NCI-H526 (cell line): ENCODE measurements at places on chromosomes 13 and 19.

DNA sequence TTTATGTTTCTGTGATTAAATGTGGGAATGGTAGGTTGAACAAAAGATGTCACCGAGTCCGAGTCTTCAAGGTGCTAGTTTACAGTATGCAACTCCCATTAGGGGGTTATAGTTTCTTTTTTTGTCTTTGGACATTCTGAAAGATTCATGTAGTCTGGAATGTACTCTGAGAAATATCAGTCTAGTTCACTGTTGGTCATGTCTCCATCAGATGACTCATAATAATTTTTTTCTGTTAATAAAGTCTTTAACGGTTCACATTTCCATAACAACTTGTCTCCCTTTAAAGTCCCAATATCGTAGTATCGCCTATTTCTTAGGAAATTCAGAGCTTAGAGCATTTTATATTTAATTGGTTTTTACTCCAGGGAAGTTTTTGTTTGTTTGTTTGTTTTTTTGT is 13.5 kb upstream of the ESD start:
- DNase-seq = no peak

- DNase-seq = peak; percentile 66
Observed at GRCh38 chr13:36475468-36475867, 43.2 kb downstream of the CCNA1 start.

GRCh38 chr13:50453188-50453587 is 390.3 kb downstream of the DLEU7 start:
- DNase-seq = no peak

- DNase-seq = no peak
Observed at GRCh38 chr13:26502826-26503225, 54.7 kb upstream of the WASF3 start.

GRCh38 chr13:41851351-41851750 is 109.6 kb downstream of the VWA8 start:
- no peak for DNase-seq

DNA sequence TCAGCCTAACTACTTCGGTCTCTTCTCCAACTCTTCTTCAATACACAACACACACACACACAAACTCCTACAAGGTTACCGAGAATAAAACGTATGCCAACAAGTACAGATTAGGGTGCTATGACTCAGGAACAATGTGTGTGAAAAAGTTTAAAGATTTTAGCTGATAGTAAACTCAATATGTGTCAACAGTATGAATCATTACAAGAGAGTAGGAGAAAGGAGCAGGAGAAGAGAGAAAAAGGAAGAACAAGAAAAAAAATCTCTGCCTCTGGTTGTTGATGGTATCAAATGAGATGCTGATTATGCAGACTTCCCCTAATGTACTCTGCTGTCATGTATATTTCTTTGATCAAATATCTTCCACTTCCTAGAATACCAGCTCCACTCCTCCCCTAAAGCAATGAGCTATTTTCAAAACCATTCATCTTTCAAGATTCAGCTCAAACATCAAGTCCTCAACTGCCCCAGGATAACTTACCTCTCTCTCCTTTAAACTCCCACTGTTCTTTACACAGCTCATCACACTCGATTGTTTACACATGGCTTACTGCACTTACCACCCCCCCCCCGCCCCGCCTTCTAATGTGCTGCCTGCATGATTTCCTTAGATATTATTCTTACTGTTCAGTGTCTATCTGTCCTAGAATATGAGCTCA is 95.6 kb downstream of the FAM216B start:
- DNase-seq = peak; percentile 41

- DNase-seq = no peak
Observed at GRCh38 chr19:45428384-45429231, 4.9 kb upstream of the ERCC1 start.

DNA sequence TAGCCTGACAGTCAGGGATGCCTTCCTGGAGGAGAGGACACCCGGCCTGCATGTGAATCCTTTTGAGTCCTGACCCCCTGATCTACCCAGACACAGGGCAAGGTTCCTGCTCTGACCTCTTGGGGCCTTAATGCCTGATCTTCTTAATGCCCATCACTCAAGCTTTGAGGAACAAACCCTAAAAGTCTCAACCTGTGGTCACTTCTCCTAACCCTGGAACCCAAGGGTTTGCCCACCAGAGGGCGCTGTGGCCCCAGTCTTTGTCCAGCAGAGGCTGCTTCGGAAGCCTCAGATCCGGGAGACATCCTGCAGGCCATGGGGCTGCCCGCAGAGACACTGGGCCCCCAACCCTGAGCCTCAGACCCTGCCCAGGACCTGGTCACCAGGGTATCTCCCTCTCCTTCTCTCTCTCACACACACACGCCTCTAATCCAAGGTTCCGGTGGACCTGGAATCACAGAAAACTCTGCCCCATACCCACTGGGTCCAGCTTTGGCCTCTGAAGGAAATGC is 9.8 kb upstream of the DPF1 start:
- DNase-seq = peak; percentile 85

DNA sequence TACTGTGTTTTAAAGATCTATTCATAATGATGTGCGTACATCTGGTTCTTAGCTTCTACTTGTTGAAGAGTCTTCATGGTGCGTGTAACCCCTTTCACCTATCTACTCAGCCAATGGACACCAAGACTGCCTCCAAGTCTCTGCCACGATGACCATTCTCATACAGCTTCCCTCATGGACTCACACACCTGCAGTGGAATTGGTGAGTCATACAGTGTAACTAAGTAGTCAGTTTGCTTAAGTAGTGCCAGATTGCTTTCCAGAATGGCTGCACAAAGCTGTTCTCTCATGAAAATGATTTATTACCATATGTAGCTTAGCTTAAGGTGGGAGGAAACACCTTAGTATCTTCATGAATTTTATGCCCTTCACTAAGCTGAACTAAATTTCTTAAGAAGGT is 112.3 kb downstream of the AKAP11 start:
- DNase-seq = no peak

DNA sequence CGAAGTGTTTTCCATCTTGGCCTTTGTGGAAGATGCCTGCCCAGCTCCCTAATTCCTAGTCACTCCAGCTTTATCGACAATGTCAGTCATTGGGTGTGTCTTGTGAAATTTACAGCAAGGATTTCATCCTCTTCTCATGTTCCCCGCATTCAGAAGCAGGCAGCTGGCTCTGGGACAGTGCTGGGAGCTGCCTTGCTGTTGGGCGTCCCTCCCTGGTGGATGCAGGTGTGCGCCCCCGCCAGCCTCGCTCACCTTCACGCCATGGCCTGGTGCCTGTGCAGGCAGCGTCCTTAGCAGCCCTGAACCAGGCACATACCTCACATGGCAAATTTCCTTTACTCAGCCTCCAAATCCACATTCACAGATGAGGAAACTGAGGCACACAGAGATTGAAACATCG is 39.7 kb upstream of the TFDP1 start:
- no peak for DNase-seq

DNA sequence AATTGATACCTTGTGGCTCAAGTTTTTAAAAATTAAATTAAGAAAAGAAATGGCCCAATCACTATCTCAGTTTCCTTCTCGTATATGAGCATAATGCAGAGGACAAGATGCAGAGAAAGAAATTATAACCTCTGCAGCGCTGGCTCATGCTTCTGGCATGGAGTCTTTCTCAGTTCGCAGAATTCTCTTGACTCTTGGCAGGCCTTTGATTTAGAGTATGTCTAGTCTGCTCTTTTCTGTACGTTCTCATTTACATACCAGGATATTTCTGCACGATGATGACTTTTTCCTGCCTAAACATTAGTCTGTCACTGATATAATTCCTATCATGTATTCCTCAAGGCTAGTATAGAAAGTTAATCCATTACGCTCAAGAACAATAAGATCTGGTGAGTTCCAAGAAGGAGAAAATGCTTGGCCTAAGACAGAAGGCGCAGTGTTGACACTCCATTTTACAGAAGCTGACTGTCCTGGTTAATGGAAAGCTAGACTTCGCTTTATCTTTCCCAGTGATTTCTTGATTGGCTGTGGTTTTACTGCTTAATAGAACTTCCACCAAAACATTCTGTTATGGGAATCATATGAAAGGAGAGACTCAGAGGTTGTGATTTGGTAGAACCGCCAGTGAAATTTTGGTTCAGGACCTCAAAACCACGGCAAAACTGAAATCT is 1.7 kb upstream of the SMAD9 start:
- peak; percentile 29 for DNase-seq

DNA sequence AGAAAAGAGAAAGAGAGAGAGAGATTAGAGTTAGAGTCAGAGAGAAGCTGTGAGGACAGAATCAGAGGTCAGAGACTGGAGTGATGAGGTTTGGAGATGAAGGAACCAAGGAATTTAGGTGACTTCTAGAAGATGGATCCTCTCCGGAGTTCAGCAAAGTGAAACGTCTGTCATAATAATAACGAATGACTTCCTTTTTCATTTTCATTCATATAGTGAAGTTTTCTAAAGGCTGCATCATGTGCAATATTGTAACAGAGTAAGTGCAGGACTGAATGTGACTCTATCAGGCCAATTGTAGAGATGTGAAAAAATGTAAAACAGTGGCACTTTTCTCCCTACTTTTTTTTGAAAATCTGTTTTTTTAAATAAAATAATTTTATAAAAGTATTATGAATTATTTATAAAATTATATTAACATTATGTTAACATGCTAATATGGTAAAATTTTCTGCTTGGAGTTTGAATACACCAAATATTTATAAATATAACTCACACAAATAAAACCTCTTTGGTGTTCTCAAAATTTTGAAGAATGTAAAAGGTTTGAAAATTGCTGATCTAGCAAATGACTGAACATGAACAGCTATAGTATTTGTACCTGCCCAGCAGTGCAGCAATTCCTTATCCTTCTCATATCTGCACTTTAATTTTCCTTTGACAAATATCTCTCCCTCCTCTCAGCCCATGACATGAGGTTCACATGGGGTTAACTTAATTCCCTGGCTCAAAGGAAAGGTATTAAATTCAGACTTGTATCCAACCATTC is 4.2 kb upstream of the TNFSF11 start:
- DNase-seq = no peak

- peak; percentile 75 for DNase-seq
Observed at GRCh38 chr19:48403606-48404005, 10.1 kb downstream of the GRIN2D start.

DNA sequence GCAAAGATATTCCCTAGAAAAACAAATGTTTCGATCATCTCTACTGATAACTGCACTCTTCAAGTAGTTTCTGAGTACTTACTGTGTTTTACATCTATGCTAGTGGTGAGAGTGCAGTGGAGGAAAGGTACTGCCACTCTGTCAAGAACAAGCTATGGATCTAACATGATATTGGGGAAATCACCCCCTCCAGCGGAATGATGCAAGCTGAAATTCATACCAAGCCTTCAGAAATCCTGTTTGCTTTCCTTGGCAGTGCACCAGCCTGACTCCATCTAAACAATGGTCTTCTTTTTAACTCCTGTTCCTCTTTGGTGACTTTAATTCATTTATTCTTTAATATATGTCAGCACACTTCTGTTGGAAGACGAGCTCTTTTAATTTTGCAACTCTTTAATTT is 238.0 kb downstream of the PCDH9 start:
- DNase-seq = no peak

GRCh38 chr13:99273128-99273527 is 14.9 kb upstream of the GPR18 start:
- DNase-seq = no peak
